ENCODE measurements at places on chromosomes 6 and 20. TPM values are rescaled to one million over a fixed set of nuclear protein-coding genes. Genes with fewer than 3 reads are reported as not detected.
A peak's percentile ranks its signal among the peaks of the same experiment; 100 is the strongest.

- H3K27me3 ChIP-seq, result peaks cover 19% of the 10 kb centered on the region
- H3K4me1 ChIP-seq, result peaks cover 4% of the 10 kb centered on the region
- no peak overlapping the region for H3K27ac ChIP-seq
- H3K4me3 ChIP-seq, result no peak overlapping the region
These were observed 2.4 kb downstream of the LTB start for GRCh38 chr6:31579546-31580437.

- H3K27ac ChIP-seq, result no peak overlapping the region
- no peak for DNase-seq
- no peaks in the 10 kb centered on the region for H3K4me1 ChIP-seq
- no peaks in the 10 kb centered on the region for H3K36me3 ChIP-seq
These were observed 53.1 kb downstream of the SLC22A1 start for GRCh38 chr6:160174681-160175080.

DNA sequence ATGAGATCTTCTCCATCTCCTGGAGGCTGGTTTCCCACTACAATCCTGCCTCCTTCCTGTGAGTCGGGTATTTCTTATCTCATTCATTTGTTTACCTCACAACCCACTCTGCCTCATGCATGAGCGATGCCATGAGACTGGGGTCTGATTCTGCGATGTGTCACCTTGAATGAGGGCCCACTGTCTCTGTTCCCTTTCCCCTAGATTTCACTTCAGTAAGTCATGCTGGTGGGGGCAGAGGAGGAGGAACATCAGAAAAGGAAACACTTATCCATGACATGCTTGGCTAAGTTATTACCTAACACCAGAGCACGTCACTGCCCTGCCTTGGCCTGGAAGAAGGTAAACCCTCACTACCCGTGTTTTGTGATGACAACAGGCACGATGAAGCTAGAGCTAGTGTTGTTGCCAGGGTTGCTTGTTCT lies 337.4 kb upstream of the PRDM1 start:
- no peaks in the 10 kb centered on the region for H3K36me3 ChIP-seq
- H3K27ac ChIP-seq, result no peak overlapping the region
- peaks cover 14% of the 10 kb centered on the region for H3K4me1 ChIP-seq
- DNase-seq, result peak; percentile 85

- peaks cover 3% of the 10 kb centered on the region for H3K4me1 ChIP-seq
- no peaks in the 10 kb centered on the region for H3K36me3 ChIP-seq
- no peak overlapping the region for H3K4me3 ChIP-seq
- H3K27ac ChIP-seq, result no peak overlapping the region
These were observed 668.2 kb upstream of the GJE1 start for GRCh38 chr6:141464490-141464889.

DNA sequence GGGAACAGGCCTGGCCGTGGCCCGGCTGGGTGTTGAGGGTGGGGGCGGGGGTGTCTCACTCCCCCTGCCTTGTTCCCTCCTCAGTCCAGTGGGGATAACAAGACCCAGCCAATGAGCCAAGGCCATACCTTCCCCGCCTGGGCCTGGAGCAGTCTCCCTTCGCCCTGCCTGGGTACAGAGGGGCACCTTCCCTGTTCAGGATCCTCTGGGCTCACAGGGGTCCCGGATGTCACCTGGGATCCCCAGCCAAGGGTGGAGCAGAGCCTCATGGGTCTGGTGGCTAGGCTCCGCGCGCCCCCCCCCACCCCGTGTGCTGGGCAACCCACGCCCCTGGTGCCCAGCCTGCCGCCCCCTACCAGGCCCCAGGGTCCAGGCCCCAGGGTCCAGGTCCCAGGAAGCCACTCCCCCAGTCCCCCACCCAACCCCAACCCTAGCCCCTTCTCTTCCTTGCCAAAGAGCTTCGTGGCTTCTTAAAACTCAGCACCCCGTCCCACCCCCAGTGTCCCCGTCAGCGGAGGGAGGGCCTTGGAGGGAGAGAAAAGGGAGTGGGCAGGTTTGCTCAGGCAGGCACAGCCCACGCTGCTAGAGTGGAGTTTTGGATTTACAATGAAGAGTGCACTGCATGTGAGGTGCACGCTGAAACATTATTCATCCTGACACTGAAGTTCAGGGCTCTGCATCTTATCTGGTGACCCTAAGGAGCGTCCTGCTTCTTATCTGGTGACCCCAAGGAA lies 11.8 kb downstream of the HRH3 start:
- no peak for DNase-seq
- peaks cover 16% of the 10 kb centered on the region for H3K27me3 ChIP-seq
- no peak overlapping the region for H3K4me3 ChIP-seq
- no peaks in the 10 kb centered on the region for H3K36me3 ChIP-seq

GRCh38 chr6:3393836-3394202 lies 63.0 kb downstream of the SLC22A23 start:
- H3K27ac ChIP-seq, result no peak overlapping the region
- no peak for DNase-seq
- no peaks in the 10 kb centered on the region for H3K36me3 ChIP-seq
- H3K4me1 ChIP-seq, result no peaks in the 10 kb centered on the region

GRCh38 chr6:52000064-52000463 lies 87.3 kb downstream of the PKHD1 start:
- no peaks in the 10 kb centered on the region for H3K36me3 ChIP-seq
- no peak overlapping the region for H3K27ac ChIP-seq
- H3K4me3 ChIP-seq, result no peak overlapping the region
- no peak for DNase-seq
- no peaks in the 10 kb centered on the region for H3K4me1 ChIP-seq

DNA sequence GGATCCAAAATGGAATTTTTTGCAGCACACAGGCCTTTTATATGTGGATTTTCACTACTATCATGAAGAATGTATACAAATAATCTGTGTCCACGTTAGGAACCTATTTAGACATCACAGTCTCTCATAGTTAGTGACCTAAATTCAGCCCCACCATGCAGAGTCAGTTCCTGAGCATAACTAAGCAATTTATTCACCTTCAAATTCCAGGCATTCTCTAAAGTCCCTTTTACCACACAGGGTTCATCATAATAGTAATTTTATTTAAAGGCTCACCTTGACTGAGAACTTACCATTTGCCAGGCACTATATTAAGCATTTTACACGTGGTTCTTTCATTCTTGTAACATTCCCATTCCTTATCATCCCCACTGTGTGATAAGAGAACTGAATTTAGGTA lies 353.8 kb downstream of the ARHGAP18 start:
- H3K4me3 ChIP-seq, result no peak overlapping the region
- no peaks in the 10 kb centered on the region for H3K36me3 ChIP-seq
- no peaks in the 10 kb centered on the region for H3K4me1 ChIP-seq
- no peaks in the 10 kb centered on the region for H3K27me3 ChIP-seq
- DNase-seq, result no peak

Gene ARG1
- total RNA-seq, result not detected

Gene GGTLC1
- not detected for total RNA-seq

Gene GSTA1
- 0.18 TPM for total RNA-seq

Gene TGM3
- total RNA-seq, result not detected
